A172 (cell line): ENCODE measurements at places on chromosomes 16 and 17. TPM values are rescaled to one million over a fixed set of nuclear protein-coding genes. Genes with fewer than 3 reads are reported as not detected.

DNA sequence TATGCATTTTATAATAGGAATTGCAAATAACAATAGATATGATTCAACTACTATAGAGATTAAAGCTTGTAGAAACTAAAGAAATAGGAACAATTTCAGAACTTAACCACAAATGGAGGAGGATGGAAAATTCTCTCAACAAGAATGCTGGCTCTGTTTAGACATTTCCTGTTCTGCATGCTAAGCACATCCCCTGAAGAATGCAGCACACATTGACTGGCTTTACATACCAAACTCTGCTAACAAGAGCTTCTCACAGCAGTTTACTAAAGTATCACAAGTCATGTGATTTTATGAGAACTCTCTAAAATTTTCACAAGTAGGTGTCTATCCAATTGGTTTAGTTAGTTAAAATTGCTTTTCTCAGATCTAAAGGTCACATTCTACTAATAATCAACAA, 85.2 kb downstream of the SPAG9 start:
- peak; percentile 15 for DNase-seq

GRCh38 chr16:66335704-66336329, 30.7 kb upstream of the CDH5 start:
- peak; percentile 14 for DNase-seq

MAPT gene
- total RNA-seq, result 3.1 and 4.6 TPM in 2 replicates

GRCh38 chr16:20952139-20952920, 51.8 kb downstream of the LYRM1 start:
- no peak for DNase-seq

TP53 gene
- 99.3 and 107 TPM in 2 replicates for total RNA-seq

- DNase-seq, result no peak
These were observed 120.6 kb upstream of the FOXF1 start for GRCh38 chr16:86389566-86390328.

HASPIN gene
- 20.5 and 22.6 TPM in 2 replicates for total RNA-seq

KLHL36 gene
- 38.0 and 46.3 TPM in 2 replicates for total RNA-seq

DNA sequence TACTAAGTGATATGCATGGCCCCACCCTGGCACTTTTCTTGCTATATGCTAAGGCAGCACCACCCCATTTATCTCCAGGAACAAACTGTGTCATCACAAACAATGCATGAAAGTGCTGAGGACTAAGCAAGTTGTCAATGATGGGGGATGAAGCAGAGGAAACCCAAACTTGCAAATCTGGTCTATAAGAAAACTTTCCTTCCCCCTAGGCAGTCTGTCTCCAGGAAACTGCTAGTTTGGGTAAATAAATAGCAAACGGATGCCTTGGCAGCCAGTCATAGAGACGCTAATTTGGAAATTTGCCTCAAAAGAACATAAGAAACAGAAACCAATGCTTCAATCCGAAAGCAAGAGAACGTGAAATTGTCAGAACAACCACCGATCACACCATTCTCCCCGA, 5.6 kb upstream of the HSBP1 start:
- DNase-seq, result peak; percentile 14

DNA sequence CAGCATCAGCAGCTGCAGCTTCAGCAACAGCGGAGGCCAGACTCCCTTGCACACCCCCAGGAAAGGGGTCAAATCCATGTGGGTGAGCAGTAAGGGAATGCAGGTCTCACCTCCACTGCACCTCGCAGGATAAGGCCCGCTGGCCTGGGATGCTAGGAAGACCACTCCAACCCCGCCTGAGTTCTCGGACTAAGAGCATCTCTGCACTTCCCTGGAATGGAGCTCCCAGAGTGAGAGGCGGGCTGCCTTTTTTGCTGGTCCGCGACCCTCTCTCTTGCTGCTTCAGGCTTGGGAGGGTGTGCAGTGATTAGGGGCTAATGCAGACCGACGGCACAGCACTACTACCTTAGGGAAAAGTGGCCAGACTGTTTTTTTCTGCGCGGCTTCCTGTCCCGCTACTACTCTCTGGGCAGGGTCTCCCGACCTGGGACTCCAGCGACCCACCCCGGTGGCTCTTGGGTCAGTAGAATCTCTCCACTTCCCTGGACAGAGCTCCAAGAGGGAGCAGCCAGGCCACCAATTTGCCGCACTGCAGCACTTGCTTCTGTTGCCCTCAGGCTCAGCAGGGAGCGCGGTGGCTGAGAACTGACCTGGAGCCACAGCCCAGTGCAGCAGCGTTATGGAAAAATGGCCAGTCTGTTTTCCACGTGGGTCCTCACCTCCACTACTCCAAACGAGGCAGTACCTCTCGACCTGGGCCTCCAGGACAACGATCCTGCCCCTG, 480.4 kb downstream of the CDH8 start:
- DNase-seq, result no peak

RECQL5 gene
- total RNA-seq, result 18.0 and 19.0 TPM in 2 replicates

- DNase-seq, result no peak
These were observed 357.4 kb upstream of the CA10 start for GRCh38 chr17:52515927-52516326.

P2RX5 gene
- 32.7 and 35.4 TPM in 2 replicates for total RNA-seq

GRCh38 chr17:42803074-42803883, 4.6 kb downstream of the CNTD1 start:
- DNase-seq, result peak; percentile 46
